ENCODE measurements at places on chromosomes 5 and 9. TPM values are rescaled to one million over a fixed set of nuclear protein-coding genes. Genes with fewer than 3 reads are reported as not detected.

The GRXCR2 gene
- not detected for total RNA-seq

The WDR38 gene
- total RNA-seq = not detected

The IFNA13 gene
- not detected for total RNA-seq

The CTXN3 gene
- total RNA-seq = not detected

The FOXE1 gene
- total RNA-seq = 0.07 TPM

The PCDHGA9 gene
- total RNA-seq = 0.25 TPM

The C9orf50 gene
- not detected for total RNA-seq

The IL33 gene
- not detected for total RNA-seq

The NOXA1 gene
- 0.80 TPM for total RNA-seq

The PCDHGA2 gene
- 0.23 TPM for total RNA-seq

The SH3TC2 gene
- not detected for total RNA-seq

The ACTL7A gene
- total RNA-seq = not detected

The ATG12 gene
- total RNA-seq = 41.8 TPM

The DIPK1B gene
- 1.3 TPM for total RNA-seq

The SLIT3 gene
- total RNA-seq = 0.64 TPM

The EGFL7 gene
- total RNA-seq = 0.80 TPM

The KIAA0825 gene
- total RNA-seq = 1.1 TPM

The SOX30 gene
- total RNA-seq = 0.16 TPM

The FOXI1 gene
- not detected for total RNA-seq

The SPINK6 gene
- total RNA-seq = not detected

The FER gene
- 3.4 TPM for total RNA-seq

The RNF183 gene
- total RNA-seq = not detected

The HSPB3 gene
- not detected for total RNA-seq

The FAT2 gene
- not detected for total RNA-seq

The APBA1 gene
- total RNA-seq = 6.2 TPM

The SPEF2 gene
- 6.3 TPM for total RNA-seq

The ADAMTSL1 gene
- total RNA-seq = not detected

Measured in T-helper 2 cell treated with Interferon-gamma antibody and Interleukin-4, amounts not matched to agents 100 ng/mL and 5 ng/mL, for 36 hours (primary cell).